ENCODE measurements at places on chromosomes 1 and 21.
A peak's percentile ranks its signal among the peaks of the same experiment; 100 is the strongest.

- DNase-seq: no peak
These were observed 17.6 kb downstream of the NFASC start for GRCh38 chr1:204888294-204888693.

DNA sequence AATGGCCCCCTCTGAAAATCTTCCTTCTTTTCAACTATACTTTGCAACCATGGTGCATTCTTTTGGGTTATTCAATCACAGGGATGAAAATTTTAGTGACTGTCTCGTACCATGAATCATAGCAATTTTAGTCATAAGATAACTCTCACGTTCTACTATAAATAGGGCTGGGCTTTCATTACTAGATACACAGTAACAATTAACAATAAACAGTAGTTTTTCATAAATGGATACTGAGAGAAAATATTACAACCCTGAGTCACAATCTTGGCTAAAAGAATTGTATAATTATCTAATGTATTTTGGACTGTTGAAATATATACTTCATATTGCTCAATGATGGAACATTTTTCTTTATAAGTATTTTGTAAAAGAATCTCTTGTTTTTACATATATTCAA is 96.1 kb downstream of the TEX35 start:
- no peak for DNase-seq

- DNase-seq: no peak
These were observed 36.2 kb upstream of the MRPS6 start for GRCh38 chr21:34037009-34037795.

GRCh38 chr1:211929683-211930082 is 99.1 kb upstream of the LPGAT1 start:
- DNase-seq: no peak

DNA sequence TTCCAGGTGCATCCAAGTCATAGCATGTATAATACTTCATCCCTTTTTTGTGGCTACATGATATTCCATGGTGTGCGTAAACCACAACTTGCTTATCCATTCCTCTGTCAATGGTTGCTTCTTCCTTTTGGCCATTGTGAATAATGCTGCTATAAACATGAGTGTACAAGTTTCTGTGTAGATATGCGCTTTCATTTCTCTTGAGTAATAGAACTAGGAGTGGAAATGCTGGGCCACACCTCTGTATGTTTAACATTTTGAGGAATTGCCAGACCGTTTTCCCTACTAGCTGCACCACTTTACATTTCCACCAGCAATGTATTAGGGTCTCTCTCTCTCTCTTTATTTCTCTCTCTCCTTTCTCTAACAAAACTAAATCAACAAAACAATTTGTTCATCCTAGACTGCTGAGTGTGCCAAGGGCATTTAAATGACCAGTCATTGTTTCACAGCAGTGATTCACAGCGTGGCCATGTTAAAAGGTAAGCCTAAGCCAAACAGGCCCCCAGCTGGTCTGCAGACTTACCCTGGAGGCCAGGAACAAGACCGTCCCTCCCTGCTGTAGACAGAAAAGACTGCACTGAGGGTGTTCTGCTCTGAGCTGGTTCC is 53.2 kb upstream of the LYST start:
- no peak for DNase-seq

DNA sequence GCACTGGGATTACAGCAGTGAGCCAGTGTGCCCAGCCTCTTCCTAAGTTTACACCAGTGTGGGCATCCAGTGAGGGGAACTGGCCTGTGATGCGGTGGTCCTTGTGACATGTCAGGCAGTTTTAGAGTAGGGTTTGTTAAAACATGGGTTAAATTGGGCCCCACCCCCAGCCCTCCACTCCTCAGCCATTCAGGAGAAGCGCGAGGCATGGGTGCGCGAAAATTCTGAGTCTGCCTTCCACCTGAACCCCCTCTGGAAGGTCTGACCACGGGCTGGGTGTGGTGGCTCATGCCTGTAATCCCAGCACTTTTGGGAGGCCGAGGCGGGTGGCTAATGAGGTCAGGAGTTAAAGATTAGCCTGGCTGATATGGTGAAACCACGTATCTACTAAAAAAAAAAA is 51.7 kb downstream of the SKI start:
- no peak for DNase-seq

DNA sequence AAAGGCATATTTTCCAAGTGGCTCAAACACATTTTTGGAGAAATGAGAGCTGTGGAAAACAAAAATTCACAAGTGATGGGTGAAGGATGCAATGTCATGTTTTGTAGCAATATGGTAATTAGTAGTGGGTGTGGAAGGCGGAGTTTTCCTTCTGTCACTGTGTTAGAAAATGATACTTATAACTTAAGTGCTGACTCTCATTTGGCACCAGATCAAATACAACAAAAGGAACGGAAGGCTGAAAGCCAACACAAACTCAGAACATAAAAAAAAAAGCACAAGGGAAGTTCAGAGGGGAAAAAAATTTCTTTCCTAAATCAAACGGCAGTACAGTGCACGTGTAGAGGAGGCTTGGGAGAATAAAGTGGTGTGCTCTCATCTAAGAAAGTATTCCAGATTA is at the start of gene TNFSF18:
TNFSF18 (minus strand) TSS at position 77 of the 400 bp plus-strand sequence; CDS start at position 32, 45 bp downstream.
- no peak for DNase-seq

DNA sequence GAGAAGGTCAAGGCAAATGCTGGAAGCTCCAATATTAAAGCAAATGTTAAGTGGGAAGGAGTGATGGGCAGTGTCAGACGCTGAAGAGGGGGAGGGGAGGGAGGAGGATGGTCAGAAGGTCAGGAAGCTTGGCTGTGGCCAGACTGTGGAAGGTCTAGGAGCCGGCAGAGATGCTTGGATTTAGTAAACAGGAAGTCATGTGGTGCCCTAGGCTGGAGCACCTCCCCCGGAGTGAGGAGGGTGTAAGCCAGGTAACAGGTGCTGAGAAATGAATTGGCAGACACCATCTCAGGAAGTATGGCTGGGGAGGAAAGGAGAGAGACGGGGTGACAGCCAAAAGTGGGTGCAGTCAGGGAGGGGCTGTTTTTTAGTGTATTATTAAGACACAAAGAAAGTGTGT is 17.7 kb downstream of the CSMD2 start:
- DNase-seq: no peak

DNA sequence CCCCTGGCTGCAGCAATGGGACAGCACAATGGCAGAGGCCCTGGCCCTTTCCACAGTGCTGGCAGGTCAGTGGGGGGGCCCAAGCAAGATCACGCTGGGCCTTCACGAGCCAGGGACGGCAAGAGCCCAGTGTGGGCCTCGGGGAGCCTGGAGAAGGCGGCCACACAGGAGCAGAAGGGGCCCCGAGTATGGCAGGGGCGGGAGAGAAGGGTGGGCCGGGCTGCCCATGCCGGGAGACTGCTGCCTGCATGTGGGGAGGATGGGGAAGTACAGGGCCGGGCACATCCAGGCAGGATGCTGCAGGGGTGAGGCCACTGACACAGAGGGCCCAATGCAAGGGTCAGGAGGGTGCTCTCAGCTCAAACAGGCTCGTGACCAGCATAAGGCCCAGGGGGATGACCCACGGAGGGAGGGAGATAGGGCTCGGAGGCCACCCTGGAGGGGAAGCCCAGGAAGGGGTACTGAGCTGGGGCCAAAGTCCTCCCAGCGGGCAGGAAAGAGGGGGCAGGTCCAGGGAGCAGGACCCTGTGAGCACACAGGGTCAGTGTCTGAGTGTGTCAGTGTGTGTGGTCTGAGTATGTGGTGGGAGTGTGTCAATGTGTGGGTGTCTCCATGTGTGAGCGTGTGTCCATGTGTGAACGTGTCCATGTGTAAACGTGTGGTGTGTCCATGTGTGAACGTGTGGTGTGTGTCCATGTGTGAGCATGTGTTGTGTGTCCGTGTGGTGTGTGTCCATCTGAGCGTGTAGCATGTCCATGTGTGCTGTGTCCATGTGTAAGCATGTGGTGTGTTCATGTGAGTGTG is 13.1 kb downstream of the SLC19A1 start:
- DNase-seq: no peak

DNA sequence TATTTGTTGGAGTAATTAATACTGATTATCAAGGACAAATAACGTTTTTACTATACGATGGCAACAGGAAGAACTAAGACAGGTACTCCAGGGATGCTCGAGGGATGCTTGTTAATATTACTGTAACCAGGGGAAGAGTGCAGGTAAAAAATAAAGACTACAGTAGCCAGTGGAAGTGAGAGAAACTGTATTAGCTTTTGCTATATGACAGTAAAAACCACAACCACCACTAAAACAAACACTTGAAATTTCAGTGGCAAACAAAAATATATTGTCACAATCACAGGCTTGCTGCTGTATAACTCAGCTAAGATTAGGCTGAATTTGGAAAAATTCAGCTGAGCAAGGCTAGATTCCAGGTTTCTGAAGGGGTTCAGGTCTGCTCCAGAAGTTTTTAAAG is 812.6 kb upstream of the ADGRL4 start:
- DNase-seq: no peak

- no peak for DNase-seq
These were observed 9.8 kb downstream of the DNAJC6 start for GRCh38 chr1:65319141-65319540.

GRCh38 chr1:202131956-202132821 is 9.5 kb downstream of the GPR37L1 start:
- DNase-seq: no peak

DNA sequence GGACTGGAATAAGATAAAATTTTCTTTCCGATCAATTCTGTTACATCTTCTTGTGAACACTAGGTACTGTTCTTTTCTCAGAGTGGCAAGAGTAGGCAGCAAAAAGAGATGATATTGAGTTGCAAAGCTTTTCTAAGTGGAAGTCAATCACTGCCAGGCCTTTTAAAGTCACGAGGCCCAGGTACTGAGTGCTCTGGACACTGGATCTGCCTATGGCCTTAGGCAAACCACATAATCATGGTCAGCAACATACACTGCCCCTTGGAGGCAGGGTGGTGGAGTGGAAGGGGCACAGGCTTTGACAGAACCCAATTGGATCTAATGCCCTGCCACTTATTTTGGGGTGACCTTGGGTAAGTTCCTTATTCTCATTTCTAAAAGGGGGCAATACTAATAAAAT is 41.5 kb downstream of the TSEN15 start:
- DNase-seq: no peak

GRCh38 chr1:78370356-78370755 is 120.4 kb upstream of the PTGFR start:
- no peak for DNase-seq

DNA sequence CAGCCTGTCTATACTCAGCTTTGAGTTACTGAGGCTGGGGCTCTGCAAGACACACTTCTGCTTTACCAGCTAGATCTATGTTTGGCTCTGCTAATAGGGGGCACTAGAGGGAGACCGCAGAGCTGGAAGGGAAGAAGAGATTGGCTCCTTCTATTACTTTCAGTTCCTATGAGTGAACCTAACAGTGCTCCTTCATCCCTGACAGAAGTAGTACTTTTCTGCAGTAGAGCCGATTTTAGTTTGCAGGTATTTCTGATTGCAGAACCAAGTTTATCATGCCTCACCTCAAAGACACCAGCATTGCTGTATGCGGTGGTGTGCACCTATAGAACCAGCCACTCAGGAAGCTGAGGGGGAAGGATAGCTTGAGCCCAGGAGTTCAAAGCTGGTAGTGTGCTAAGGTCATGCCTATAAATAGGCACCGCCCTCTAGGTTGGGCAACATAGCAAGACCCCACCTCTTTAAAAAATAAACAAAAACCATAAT is 5.7 kb upstream of the ZDHHC18 start:
- DNase-seq: no peak

- DNase-seq: no peak
These were observed 72.4 kb downstream of the DMRTA2 start for GRCh38 chr1:50350868-50351267.

DNA sequence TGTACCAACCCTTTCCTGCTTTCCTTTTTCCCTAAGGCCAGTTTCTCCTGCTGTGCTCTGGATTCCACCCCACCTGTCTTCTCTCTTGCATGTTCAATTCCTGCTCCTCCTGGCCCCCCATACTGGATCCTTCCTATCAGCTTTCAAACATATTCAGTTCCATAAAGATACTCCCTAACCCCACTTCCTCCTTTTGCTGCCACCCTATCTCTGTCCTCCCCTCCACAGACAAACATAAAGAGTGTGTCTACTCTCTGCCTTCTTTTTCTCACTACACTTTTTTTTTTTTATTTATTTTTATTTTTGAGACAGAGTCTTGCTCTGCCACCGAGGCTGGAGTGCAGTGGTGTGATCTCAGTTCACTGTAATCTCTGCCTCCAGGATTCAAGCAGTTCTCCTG is 16.9 kb upstream of the RPF1 start:
- DNase-seq: no peak

DNA sequence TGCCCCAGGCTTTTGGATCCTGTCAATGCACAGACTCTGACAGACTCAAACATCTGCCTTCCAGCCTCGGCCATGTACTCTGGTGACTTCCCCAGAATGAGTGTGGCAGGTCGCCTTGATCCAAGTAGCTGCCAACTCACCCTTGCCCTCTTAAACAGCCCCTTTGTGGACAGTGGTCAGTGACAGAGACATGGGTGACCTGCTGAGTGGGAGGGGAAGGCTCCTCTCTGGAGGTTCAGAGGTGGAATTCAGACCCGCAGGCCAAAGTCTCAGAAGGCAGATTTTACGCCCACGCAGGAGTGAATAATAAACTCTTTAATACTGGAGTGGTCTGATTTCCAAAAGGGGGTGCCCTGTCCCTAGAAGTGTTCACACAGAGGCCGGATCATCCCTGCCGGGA is 63.5 kb downstream of the TLR5 start:
- no peak for DNase-seq

DNA sequence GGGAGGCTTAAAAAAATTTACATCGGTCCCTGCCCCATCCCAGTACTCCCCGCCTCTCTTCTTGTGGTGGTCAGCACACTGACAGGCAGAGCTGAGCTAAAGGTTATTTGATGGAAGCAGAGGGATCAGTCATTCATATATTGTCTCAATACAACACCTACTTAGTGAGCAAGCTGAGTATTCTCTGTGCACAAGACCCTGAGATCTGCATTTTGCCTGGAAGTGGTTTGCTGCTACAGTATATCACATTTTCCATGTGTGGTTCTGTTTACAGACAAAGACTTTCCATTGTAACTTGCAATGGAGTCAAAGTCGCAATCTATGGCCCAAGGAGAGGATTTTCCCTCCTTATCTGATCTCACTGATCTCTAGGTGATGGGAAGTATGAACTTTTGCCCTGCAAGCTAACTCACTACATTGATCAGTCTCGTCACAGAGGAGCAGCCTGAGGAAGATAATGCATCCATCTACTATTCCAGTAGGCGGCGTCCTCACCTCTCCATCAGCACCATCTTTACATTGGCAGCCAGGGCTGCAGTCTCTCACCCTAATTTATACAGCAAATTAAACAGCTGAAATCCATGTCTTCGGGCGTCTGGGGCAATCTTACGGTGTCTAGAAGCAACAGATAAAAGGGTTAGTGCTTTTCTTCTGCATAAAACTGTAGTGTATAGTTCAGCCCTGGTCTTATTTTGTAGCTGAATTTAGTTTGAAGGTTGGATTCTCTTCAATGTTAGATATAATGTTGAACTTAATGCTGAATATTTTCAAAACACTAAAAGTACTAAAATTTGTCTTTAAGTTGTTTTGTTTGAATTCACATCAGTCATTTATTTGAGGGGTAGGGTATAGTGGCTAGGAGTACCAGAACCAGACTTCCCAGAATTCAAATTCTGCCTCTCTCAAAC is 3.2 kb upstream of the TRAF5 start:
- DNase-seq: peak; percentile 42

Measured in stimulated activated CD8-positive, alpha-beta memory T cell treated with anti-CD3 and anti-CD28 coated beads, Interleukin-4, amount 100 ng/mL, for 24 hours (primary cell).